Stimulated activated CD8-positive, alpha-beta memory T cell treated with anti-CD3 and anti-CD28 coated beads, Interleukin-15, amount 100 ng/mL, for 24 hours (primary cell): ENCODE measurements at places on chromosomes 2 and 18.

DNA sequence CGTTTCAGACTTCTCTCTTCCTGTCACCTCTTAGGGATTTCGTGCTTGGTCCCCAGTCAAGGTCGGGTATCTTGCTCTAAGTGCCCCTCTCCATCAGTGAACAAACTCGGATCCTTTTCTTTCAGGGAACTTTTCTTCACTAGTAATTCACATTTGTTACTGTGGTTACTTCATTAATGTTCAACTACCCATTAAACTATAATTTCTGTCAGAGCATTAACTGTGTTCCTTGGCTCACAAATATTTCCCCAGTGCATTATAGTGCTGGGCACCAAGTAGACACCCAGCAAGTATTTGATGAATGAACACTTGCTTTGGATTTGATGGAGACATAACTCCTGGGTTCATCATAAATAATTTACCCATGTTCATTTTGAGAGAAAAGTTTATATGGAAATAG, 209.7 kb upstream of the KCNJ3 start:
- DNase-seq: no peak

DNA sequence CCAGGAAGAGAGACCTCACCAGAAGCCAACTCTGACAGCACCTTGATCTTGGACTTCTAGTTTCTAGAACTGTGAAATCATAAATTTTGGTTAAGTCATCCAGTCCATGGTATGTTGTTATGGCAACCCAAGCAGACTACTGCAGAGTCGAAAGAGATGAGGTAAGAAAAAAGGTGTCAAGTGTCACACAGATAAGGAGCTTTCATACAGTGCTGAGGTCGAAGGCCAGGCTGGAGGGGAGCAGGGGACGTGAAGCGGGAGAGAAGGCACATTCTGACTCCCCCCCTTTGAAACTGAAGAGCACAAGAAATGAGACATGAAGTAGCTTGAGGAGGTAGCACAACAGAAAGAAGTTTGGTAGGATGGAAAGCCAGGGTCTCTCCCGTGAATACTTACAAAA, 110.4 kb downstream of the ALK start:
- no peak for DNase-seq

DNA sequence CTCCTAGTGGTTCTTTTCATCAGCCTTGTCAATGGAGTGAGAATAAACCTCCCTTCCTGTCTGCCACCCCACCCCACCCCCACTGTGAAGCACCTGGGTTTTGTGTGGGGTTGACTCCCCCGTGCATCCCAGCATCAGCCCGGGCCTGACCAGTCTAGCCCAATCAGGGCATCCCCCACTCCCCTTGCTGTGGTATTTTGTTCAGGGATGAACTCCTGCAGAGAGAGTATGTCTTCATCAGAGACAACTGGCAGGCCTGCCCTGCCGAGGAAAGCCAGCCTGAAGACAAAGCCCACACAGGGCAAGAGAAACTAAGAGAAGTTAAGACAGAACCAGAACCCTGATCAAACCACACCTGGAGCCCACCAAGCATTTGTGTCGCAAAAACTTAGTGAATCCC, 36.7 kb upstream of the RMP24 start:
- no peak for DNase-seq

GRCh38 chr18:27843783-27844777, 332.9 kb downstream of the CDH2 start:
- DNase-seq: no peak

GRCh38 chr18:54117853-54118773, 106.4 kb downstream of the MBD2 start:
- no peak for DNase-seq

GRCh38 chr2:196130039-196130825, 41.1 kb downstream of the STK17B start:
- DNase-seq: no peak

DNA sequence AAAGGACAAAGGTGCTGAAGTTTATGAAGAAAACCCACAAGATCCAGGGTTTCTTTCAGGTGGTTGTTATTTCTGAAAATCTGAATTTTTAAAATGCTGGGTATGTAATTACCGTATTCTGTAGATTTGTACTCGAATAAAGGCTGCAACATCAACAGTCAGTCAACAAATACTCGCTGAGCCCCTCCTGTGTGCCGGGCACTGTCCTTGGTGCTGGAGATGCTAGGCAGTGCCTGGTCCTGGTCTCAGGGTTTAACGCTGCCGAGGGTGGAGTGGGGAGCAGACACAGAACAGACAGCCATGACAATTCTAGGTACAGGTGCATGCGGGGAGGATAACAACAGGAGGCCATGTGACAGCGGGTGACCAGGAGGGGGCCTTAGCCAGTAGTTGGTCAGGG, 27.2 kb upstream of the PDIA6 start:
- no peak for DNase-seq

GRCh38 chr2:3433339-3433699, 53.8 kb downstream of the TRAPPC12 start:
- DNase-seq: no peak

GRCh38 chr18:79544386-79544963, 135.1 kb upstream of the CTDP1 start:
- no peak for DNase-seq

DNA sequence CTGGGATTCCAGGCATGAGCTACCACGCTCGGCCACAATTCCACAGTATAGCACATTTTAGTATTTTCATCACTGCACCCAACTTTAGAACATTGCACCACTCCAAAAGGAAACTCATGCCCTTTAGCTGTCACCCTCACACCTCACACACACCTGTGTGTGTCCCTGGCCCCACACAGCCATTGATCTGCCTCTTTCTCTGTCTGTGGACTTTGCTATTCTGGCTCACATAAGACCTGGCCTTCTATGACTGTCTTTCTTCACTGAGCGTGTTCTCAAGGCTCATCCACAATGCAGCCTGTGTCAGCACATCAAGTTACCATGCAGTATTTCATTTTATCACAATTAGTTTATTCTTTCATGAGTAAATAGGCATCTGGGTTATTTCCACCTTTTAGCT, 19.7 kb upstream of the ATP9B start:
- DNase-seq: no peak

DNA sequence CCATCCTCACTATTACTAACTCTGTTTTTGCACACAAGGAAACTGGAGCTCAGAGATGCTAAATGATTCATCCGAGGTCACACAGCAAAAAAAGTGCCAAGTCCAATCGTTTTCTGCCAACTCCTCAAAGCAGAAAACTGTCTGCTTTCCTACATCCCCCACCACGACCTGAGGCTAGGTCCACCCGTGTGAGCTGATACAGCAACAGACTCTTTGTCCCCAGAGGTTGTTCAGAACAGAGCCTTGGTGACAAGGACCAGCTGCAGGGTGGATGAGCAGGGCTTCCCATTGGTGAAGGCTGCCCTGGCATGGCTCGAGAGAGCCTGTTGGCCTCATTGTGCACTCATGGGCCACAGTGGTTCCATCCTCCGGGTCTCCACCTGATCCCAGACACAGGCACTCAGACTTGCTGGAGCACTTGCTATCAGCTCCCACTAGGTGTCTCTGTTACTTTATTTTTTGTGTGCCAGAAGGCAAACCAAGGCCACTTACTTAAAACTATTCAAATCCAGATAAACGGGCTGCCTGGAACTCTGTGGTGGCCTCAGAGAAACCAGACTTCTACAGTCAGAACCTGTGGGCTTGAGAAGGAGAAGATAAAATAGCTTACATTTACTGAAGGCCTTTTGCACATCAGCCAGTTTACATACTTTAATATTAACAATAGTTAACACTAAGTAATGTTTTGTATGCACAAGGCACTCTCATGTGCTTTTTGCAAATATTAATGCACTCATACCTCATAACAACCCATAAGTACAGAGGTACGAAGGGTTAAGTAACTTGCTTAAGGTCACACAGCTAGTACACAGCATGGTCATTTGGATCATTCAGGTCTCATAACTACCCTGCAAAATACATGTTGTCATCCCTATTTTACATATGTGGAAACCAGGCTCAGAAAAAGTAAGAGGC, 62.9 kb upstream of the CTIF start:
- no peak for DNase-seq

- DNase-seq: no peak
Measured at GRCh38 chr2:143259368-143259958, 130.2 kb downstream of the ARHGAP15 start.

DNA sequence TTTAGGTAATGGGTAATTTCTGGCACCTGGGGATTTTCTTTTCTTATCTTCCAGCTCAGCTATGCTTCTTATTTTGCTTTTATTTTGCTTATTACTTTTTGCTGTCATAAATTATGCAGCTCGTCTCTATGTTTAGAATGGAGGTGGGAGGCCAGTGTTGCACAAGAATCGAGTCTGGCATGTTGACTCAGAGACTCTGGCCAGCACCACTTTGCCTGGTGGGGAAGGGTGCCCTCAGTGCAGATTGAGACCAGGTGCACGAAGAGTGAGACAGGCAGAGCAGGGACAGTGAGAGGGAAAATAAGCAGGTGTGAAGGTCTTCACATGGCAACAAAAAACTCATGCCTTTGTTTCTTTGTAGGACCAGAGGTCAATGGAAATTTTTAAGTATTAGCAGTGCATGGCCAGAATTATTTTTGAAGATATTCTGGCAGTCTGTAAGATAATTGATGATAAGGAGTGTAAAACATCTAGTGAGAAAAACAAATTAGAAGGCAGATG, 59.2 kb upstream of the SLC5A7 start:
- DNase-seq: no peak

- DNase-seq: no peak
Measured at GRCh38 chr2:30871980-30872789, 64.9 kb upstream of the CAPN13 start.

DNA sequence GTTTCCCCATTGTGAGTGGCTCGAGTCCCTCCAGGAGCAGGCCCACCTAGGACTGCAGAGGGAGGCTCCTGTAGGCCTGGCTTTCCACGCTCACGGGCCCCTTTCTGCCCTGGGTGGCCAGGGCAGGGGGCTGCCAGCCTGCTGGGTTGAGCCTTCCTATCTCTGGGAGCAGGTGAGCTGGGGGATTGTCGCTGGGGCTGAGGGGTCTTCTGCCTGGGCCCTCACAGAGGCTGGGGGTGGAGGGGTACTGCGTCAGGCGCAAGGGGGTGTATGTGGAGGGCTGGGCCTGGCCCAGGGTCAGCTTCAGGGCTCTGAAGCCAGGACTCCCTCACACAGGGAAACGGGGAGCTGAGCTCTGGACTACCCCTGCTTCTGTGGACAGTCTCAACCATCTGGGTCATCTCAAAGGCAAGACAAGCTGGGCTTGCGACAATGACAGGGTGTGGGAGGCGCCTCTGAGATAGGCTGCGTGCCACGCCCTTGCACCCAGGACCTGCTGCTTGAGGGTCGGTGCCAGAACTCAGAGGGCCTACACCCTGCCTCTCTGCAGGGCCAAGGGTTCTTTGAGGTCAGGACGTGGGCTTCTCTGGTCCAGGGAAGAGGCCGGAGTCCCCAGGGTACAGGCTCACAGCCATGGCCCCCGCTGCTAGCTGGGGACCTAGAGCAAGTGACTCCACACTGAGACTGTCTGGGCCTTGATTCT, 206.1 kb downstream of the TWIST2 start:
- no peak for DNase-seq

DNA sequence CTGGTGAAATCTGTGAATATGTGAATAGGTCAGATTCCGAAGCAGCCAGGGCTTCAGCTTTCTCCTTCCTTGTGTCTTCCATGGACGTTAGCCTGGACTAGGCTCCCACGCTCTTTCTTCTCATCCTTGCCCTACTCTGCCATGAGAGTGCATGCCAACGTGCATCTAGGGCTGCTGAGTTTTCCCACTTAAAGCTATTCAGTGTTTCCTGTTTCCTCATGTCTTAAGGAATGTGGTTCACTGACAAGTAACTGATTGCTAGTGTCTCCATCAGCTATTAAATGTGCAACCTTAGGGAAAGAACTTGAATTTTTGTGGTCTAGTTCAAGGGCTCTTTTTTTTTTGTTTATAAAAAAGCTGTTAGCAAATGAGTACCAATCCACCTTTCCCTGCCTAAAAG, 642.3 kb upstream of the LINC00305 start:
- DNase-seq: no peak

DNA sequence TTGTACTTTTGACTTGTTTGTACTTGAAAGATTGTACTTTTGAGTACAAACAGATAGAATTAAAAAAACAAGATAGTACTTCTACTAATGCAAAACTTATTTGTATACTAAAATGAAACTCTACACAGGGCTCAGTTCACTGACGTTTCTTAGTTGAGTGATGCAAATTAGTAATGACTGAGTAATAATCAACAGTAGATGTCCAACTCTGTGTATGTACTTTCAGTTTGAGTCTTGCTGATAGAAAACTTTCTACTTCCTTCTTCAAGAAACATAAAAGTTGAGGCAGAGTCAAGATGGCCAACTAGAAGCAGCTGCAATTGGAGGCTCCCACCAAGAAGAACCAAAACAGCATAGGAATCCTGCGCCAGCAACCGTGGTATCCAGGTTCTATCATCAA, 585.0 kb downstream of the NR4A2 start:
- no peak for DNase-seq

DNA sequence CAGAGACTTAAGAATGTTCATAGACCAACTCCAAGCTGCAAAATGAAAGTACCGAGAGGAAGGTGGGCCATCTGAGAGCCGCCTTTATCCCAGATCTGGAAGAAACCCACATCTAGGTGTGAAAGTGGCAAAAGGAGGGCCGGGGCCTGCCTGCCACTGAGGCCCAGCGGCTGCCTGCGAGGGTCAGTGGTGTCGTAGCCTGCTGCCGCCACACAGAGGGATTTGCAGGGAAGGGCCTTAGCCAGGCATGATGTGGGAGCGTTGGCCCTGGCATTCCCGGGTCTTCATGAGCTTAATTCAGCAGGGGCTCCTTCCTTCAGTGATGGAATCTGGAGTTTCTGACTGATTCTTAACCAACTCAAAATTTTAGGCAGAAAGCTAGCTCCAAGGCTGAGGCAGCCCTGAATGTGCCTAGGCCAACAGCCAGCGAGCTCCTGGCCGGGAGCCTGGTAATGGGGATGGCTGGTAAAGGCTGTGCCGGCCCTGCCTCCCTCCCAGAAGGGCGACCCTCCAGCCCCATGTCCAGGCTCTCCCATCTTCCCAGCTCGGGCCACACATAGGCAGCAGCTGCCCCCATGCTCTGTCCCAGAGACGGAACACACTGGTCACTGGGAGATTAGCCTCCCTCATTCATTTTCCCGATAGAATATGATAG, 230.1 kb downstream of the AGAP1 start:
- no peak for DNase-seq

- DNase-seq: no peak
Measured at GRCh38 chr18:58175786-58176176, 131.8 kb downstream of the NEDD4L start.

GRCh38 chr2:236916651-236917050, 169.0 kb upstream of the COPS8 start:
- DNase-seq: no peak

GRCh38 chr2:227031379-227031778, 132.6 kb downstream of the COL4A4 start:
- no peak for DNase-seq

DNA sequence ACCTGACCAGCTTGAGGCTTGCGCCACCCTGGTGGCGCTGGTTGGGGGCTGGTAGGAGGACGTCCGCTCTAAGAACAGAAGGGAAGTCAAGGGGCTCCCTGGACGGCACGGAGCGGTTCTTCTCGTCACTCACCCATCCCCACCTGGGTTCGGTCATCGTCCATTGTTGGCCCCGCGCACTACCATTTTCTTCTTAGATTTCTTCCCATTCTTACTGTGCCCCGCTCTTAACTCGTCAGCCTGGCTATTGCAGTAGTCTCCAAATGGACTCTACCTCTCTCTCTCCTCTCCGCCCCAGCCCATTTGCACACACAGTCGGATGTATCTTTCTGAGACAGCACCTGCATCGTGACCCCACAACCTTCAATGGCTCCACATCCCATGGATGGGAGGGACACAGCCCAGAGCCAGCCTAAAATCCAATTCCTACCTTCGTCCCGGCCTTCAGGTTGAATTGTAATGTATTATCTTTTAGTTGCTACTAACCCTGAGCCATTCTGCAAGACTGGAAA, 814 bp upstream of the RAB1A start:
- no peak for DNase-seq
